Erythroblast (primary cell): ENCODE measurements at places on chromosomes 7 and 10.

DNA sequence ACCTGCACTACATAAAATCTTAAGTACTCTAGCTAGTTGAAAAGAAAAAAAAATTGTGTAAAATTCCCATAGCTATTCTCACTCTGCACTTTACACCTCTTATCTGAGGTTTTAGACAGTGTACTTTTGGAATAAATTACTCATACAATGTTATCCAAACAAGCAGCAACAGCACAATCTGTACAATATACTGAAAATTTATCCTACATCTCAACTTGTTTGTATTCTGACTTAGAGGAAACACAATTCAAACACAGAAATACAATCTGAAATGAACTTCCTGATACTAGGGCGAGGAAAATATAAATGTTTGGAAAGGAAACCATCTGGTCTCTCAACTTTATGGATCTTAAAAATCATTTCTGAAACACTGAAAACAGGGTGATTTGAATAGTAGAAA lies 381.7 kb downstream of the THSD7A start:
- DNase-seq = no peak

DNA sequence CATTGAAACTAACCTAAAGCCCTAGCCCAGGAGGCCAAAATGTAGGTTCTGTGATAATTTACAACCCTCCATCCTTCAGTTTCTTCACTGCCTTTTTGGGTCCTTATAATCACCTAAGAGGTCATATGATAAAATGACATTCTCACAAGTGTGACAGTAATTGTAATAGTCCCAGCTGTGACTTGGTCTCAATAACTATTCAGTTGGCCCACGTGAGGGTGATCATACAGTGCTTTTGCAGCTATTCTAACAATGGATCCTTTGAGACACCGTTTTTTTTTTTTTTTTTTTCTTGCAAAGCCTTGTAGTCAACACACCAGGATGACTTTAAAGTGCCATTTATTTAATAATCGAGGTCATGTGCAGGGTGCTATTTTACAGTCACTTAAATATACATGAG lies 760.0 kb downstream of the PHTF2 start:
- no peak for DNase-seq

DNA sequence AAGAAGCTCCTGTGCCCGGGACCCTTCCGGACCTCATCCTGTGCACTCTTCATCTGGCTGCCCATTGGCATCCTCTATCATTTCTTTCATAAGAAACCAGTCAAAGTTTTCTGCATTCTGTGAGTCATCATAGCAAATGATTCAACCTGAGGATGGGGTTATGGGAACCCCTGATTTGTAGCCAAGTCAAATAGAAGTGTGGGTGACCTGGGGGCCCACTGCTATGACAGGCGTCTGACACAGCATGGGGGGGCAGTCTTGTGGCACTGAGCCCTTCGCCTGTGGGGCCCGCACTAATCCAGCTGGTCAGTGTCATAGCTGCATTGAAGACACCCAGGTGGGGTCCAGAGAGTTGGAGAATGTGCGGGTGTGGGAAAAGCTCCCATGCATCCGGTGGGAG lies 230.4 kb downstream of the USP6NL start:
- DNase-seq = no peak

DNA sequence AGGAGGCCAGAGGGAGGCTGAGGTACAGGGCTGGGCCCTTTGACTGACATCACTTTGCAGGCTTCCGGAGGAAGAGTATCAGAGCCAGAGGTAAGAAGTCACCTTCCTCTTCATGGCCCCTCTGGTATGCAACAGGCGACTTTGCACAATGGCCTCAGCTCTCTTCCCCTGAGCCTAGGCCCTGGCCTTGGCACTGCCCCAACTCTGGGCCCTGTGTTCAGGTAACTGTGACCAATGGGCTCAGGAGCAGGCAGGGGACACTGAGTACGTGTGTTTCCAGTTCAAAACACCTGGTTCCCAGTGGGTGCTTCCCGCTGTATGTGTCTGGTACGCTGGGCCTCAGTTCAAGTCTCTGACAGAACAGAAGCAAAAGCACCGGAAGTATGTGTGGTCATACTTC lies 12.1 kb upstream of the PAX2 start:
- DNase-seq = no peak

GRCh38 chr10:71830726-71831125 lies 20.3 kb downstream of the PSAP start:
- DNase-seq = no peak

GRCh38 chr7:115680921-115681320 lies 349.6 kb downstream of the TFEC start:
- DNase-seq = no peak

GRCh38 chr10:60148266-60148840 lies 241.3 kb downstream of the ANK3 start:
- no peak for DNase-seq

- DNase-seq = no peak
Observed at GRCh38 chr7:101559586-101559985, 69.5 kb downstream of the MYL10 start.

DNA sequence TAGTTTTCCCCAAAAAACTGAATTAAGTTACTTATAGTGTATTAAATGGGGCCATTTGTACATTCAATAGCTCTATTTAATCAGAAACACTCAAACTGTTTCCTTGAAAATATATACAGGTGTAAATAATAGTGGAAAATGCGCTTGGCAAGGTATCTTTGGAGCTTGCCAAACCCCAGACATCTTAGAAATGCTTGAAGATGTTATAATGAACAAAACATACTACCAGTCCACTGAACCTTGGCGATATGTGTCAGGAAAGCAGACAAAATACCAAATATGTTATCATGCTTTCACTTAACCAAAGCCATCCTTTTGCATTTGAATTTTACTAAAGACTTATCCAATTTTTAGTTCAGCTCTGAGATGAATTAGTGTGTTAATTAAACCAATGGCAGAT lies 352.7 kb upstream of the SEMA3A start:
- DNase-seq = no peak

GRCh38 chr7:34275624-34276023 lies 370.3 kb downstream of the BMPER start:
- no peak for DNase-seq

GRCh38 chr7:28038175-28038797 lies 142.3 kb downstream of the JAZF1 start:
- DNase-seq = no peak

DNA sequence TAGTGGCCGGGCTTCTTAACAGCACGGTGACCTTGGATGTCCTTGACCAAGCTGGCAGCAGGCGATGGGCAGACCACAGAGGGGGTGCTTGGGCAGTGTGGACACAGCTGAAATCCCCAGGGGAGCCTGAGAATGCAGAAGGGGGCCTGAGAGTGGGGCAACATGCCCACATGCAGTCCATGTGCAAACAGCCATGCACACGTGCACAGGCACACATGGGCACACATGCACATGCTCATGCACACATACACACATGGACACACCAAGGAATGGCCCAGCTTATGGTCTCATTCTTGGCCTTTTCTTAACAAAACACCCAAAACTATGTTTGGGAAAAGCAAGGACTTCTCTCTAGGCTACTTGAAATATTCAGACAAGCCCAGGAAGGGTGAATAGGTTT lies 483.9 kb upstream of the MKI67 start:
- no peak for DNase-seq

DNA sequence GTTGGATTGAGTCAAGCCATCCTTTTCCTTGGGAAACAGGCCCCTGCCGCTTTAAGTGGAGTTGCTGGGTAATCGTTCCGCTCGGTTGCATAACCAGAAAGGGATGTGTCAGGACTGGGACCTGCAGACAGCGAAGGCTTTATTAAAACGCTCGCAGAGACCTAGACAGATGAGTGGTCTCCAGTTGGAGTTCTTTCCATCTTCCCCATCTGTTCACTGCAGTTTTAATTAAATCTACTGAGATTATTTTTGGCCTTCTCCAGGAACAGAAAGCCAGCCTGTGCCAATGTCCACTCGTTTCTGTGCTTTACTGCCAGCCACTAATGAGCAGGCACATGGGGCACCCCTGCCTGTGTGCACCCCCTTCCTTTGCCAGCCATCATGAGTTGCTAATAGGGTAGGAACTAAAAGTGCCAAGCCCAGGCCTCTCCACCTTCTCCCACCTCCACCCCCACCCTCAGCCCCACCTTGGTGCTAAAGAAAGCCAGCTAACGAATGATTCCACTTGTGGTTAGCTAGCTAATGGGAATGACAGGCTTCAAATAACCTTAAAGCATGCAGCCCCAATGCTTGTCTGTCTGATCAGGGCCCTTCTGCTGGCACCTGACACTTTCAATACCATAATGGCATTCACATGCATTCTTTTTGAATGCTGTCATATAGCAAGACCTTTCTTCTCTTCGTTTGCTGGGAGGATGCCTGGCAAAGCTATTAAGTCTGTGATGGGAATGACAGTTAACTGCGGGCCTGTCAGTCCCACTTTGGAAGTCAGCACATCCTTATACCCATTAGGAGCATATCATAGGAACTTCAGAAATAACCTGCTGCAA lies 556.8 kb upstream of the GALNT17 start:
- no peak for DNase-seq

- no peak for DNase-seq
Observed at GRCh38 chr7:142770661-142771352, at the start of gene PRSS2. Gene PRSS2, plus strand, starts transcription at chr7:142770970. Its CDS starts 13 bp downstream, at chr7:142770983.

GRCh38 chr10:104515678-104516199 lies 125.4 kb upstream of the SORCS3 start:
- no peak for DNase-seq

GRCh38 chr10:59702347-59702746 lies 7.3 kb downstream of the SLC16A9 start:
- no peak for DNase-seq

DNA sequence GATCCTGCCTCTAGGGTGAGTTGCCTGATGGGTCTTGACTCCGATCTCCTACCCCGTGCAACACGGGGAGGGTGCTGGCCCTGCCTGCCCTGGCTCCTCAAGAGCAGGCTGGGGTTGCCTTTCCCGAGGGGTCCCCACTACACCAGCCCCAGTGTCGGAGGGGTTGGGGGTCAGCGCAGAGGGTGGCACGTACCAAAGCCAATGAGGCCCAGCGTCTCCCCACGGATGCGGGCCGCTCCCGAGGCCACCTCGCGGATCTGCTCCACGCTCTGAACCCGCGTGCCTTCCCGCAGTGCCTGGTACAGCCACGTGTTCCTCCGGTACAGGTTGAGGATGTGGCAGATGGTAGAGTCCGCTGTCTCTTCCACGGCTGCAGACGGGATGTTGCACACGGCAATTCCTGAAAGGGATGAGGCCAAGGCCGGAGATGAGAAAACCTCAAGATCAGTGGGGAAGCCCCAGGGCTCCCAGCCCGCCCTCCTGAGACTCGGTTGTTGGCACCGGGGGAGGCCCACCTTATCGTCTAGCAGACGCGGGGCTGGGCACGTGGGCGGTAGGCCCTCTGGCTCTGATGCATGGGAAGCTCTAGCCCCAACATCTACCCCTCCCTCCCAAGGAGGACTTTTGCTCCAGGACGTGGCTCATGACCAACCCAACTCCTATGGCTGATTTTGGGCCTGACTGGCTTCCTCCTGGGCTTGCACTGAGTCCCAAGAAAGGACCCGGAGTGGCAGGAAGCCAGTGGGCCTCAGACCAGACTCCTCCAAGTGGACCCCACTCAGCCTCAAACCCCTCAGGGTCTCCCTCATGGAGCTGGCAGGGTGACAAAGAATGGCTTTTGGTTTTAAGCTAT lies 56.1 kb downstream of the ZRANB1 start:
- no peak for DNase-seq

DNA sequence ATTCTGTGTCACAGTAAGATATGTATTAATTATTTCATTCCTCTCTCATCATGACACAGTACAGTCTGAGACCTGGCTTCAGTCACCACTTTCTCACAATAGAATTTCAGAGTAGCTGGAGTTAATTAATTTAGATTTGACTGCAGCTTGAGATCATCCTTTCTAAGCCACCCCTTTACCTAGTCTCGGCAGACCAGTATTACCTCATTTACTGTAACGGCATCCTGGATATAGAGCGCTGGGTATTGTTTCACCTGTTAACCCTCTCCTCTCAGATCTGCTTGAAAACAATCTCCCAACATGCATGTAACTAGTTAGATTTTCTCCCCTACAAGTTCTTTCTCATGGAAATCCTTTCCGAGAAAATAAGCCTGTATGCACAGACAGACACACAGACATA lies 1057.5 kb downstream of the GATA3 start:
- no peak for DNase-seq

DNA sequence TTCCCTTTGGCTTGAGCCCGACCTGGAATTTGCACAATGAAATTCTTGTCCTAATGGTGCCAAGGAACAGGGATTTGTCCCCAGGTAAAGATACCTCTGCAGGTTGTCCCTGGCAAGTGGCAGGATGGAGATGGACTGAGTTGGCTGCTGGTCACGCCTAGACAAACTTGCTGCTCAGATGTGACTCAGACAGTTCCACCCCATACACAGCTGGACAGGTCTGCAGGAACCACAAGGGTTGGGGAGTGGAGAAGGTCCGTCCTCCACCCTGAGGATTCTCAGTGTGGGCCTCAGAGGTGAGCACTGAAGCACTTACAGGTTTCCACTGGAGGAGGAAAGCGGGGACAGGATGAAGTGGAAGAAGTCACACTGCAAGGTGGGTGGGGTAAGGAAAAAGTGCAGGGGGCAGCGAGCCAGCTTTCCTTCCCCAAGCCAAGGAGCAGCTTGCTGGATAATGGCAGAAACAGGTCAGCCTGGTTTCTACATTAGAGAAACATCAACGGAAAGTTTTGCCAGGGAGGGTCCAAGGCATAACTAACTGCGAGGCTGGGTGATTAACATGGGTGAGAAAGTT lies 20.5 kb downstream of the ITPRIP start:
- DNase-seq = no peak
